ENCODE measurements at places on chromosomes 16 and 17.

- DNase-seq: no peak
Measured at GRCh38 chr16:76577003-76577402, 299.8 kb downstream of the CNTNAP4 start.

GRCh38 chr16:55773859-55774549 lies 58.9 kb downstream of the CES1 start:
- no peak for DNase-seq

- no peak for DNase-seq
Measured at GRCh38 chr16:54655121-54655590, 275.5 kb upstream of the IRX5 start.

DNA sequence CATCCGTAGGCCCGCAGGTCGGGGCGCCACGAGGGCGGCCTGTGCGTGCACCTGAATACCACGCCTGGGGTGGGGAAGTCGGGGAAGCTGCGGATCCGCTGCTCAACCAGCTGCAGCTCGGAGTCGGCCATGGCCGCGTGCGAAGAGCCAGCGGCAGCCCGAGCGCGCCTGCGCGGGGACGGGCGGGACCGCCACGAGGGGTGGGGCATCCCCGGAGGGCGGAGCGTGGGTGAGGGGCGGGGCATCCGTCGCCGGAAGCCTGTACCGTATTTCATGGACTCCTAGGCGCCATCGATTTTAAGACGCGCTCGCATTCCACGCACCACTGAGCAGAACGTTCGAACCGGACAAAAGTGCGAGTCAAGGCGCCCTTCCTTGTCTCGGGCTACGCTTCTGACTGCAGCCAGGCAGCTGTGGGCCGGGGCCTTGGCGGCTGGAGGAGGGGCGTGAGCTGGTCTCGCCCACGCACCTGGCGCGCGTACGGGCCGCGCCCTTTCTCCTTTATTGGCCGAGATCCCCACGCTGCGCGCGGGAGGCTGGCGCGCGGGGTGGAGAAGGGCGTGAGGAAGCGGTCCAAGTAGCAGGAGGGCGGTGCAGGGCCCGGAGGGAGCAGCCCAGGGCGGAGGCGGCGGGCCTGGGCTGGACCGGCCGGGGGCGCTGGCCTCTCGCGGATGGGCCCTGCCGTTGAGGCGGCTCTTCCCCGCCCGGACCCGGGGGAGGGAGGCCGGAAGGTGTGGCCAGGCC lies at the start of gene APRT:
Gene APRT (minus strand): TSS at position 160 of the 744 bp plus-strand sequence. CDS start 29 bp downstream, at position 131.
- DNase-seq: peak; percentile 97

- DNase-seq: no peak
Measured at GRCh38 chr17:7019839-7020519, 2.9 kb upstream of the BCL6B start.

DNA sequence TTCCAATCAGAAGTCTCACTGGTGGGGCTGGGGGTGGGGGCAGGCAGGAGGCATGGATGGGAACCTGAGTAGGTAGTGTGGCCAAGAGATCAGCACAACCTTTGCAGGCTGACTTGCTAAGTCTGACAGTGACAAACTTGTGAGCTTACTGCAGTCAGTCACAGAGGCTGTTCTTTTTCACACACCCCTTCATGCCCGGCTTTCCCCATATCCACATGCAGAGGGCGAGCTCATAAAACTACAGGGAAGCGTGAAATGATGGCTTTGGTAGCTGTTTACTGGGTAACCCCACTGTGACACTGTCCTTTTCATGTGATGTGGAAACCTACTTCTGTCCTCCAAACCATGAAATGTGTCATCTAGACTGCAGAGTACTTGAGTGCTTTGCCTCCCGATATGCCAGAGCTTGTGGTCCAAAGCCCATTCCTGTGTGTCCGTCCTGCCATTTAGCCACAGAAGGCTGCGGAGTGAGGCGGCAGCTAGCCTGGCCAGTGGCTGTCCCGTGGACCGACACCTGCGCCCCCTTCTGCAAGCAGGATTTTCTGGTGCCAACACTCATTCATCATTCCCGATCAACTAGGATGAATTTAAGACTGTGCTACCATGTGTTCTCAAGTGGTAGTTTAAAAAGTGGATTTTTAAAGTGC lies 9.8 kb downstream of the GEMIN4 start:
- DNase-seq: no peak
